ENCODE measurements at places on chromosomes 5 and 9.

GRCh38 chr9:121651295-121652020 lies at the start of gene DAB2IP:
TSS of gene DAB2IP (plus strand) at chr9:121651634. CDS start at chr9:121651776, 142 bp downstream.
- peak; percentile 8 for DNase-seq

DNA sequence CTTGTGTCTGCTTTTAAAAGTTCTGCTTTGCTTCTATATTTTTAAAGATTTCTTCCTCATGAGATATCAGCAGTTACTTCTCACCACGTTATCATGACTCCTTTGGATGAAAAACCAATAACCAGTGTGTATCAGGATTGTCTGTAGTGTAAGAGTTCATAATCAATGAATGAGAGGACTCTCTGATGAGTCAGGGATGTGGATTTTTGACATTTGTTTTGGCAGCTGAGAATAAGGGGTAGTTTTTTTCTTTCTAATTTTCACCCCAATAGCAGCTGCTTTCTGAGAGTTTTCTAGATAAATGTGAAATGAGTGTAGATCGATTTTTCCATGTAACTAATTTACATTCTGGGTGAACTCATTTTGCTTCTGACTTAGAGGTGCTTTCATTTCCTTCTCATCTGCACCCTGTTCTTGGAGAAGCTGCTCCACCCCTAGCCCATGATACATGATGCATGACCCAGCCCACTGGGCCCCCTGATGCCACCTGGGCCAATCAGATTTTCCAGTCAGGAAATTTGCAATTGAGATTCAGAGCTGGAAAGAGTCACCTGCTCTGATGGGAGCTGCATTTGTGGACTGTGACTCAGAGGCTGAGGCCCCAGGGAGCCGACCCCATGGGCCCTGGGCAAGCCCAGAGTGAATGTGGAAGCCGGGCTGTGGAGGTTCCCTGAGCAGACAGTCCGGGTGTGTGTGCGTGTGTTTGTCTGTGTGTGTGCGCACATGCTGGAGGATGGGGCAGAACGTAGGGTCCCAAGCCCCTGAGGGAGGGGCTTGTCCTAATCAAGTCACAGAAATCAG lies 159.3 kb downstream of the RGS3 start:
- peak; percentile 56 for DNase-seq

GRCh38 chr9:107090218-107090617 lies 192.9 kb upstream of the RAD23B start:
- DNase-seq: no peak

DNA sequence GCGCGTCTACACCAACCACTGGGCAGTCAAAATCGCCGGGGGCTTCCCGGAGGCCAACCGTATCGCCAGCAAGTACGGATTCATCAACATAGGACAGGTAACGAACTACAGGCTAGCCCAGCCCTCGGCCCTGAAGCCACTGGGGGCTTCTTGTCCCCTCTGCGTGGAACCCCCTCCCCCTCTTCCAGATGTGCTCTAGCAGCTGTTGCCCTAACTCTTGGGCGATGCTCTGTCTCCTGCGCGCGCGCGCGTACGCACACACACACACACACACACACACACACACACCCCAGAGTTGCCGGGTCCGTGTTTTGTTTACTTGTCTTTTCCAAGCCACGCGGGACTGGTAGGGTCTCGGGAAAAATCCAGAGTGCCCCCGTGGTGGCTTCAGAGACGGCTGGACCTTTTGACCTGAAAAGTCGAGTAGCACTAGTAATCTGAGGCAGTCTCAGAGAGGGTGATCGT lies 836 bp downstream of the PCSK5 start:
- no peak for DNase-seq

- peak; percentile 31 for DNase-seq
These were observed 5.9 kb upstream of the SLC22A5 start for GRCh38 chr5:132363431-132364112.

DNA sequence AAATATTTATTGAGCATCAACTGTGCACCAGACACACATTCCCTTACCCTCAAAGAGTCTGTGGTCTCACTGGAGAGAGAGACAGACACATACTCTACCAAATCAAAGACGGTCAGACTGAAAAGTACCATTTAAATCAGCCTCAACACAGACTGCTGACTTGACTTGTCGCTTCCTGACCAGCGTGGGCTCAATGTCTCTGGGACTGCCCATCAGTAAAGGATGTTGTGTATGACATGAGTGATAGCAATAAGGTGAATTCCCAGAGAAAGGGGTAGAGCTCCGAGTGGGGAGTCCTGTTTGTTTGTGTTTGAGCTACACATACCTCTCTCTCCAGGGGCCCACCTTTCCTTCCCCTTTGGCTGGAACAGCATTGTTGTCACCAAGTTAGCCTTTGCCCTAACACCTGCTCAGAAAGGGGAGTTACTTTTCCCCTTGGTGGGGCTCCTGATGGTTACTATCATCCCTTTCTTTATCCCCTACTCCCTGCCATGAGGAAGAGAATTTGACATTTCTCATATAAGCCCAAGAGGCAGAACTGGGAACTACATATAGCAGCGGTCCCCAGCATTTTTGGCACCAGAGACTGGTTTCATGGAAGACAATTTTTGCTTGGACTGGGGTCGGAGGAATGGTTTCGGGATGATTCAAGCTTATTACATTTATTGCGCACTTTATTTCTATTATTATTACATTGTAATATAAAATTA lies 33.9 kb downstream of the NR4A3 start:
- no peak for DNase-seq

- DNase-seq: peak; percentile 53
These were observed 110.6 kb downstream of the SH3TC2 start for GRCh38 chr5:148952097-148952867.

GRCh38 chr5:23071682-23072081 lies 218.5 kb upstream of the CDH12 start:
- no peak for DNase-seq

DNA sequence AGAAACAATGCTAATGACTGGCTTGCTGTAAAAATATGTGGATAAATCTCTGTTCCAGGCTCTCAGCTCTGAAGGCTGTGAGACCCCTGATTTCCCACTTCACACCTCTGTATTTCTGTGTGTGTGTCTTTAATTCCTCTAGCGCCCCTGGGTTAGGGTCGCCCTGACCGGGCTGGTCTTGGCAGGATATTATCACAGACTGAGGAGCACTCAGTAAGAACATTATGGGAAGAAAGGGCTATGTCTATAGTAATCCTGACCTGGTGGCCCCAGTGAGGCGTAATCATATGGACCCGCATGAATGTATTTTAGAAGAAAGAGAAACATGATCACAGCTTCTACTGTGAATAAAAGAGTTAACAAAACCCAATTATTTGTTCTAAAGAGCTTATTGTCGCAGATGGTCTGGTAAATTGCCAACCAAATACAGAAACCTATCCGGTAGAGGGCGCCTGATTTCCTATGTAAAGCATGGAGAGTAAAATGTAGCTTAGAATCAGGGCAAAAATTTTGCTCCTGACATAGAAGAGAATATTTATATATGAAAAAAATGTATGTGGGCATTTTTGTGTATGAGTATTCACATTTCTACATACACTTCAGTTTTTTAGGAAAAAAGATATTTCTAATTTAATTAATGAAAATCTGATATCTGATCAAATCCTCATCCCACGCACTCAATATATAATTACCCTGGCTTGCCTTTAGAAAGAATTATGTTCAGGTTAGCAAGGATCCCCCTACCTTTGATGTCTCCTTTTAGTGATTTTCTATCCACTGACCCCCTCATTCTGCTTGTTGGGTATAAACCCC lies 5.8 kb upstream of the IFNA1 start:
- peak; percentile 78 for DNase-seq

DNA sequence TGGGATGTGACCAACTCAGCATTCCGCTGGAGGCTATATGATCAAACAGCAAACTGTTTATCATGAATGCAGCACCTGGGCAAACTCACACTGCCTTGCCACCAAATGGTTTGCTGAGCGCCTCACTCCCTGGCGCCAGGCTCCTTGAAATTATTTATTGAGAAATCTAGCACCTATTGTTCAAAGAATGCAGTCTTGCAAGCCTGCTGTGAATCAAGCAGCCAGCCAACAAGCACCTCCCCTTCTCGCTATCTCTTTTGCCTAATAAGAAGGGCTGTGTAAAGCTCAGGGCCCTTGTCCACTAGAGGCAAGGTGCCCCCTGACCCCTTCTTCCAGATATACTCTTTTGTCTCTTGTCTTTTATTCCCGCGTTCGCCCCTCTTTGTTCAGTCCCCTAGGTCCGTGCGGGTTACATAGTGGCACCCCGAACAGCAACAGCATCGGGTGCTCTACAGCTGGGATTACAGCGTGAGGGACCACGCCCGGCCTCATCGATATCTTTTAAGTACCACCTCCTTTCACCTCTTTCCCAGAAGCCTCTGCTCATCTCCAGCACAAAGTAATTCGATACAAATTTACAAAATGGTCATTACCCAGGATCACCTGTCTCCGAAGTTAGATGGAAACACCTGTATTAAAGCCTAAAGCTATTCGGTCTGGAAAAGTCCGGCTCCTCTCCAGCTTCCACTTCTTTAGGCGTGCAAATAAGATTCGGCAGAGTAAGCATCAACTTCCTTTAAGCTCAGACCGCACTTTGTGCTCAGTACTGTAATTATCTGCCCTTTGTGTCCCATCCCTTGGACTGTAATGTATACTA lies 896 bp downstream of the RIGI start:
- peak; percentile 46 for DNase-seq

DNA sequence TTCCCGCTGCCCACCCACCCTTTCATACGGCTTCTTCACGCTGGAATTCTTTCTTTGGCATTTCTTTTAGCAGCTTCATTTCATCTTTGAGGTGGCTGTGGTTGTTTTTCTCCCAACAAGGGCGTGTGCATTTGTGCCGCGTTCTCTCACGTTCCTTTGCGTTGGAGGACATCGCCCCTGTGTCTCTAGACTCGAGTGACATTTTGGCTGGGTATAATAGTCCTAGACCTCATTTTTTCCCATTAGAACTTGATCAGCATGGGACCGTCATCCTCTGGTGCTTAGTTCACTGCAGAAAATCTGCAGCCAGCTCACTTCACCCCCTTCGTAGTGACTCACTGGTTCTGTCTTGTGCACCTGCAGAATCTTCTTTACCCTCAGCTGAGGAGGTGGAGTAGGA lies 29.5 kb downstream of the KCNT1 start:
- DNase-seq: no peak

DNA sequence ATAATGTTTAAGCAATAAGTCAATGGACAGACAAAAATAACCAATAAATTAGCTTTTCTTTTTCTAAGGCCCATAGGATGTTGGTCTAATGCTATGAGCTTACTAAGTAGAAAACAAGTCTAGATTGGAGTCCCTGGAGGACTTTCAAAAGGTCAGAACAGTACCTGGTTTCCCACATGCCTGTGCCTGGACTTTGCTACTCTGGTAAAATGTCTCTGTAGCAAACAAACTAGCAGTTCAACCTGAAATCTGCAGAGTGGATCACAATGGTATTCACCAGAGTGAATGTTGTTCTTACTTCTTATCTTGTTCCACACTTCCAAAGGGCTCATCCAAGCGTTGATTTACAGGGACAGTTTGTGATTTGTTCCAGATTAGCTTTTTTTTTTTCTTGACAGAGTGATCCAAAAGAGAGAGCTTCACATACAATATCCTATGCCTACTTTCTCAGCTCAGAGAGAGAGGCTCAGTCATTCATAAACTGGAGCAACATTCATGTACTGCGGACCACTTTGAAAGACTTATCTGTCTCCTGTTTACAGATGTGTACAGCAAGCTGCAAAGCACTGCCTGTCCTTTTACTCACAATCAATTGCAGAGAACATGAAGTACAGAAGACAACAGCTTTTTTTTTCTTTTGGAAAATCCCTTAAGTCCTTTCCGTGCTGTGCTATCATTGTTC lies 466.1 kb downstream of the SPATA31D1 start:
- DNase-seq: no peak

GRCh38 chr9:105890046-105890822 lies 195.9 kb downstream of the TMEM38B start:
- no peak for DNase-seq

DNA sequence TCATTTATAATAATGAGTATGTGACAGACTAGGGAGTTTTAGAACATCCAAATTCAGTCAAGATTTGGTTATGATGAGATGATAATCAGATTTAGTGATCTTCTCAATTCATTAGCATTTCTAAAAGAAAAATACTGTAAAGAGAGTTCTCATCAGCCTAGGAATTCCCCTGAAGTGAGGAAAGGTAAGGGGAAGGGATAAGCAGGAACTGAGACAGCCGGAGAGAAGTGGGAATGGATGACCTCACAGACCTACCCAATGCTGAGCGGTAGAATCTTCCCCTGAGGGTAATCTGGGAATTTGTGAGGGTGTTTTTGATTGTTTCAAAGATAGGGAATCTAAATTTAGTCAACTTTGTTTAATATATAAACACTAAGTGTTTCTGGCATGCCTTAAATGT lies 16.7 kb upstream of the GPBP1 start:
- DNase-seq: peak; percentile 51

DNA sequence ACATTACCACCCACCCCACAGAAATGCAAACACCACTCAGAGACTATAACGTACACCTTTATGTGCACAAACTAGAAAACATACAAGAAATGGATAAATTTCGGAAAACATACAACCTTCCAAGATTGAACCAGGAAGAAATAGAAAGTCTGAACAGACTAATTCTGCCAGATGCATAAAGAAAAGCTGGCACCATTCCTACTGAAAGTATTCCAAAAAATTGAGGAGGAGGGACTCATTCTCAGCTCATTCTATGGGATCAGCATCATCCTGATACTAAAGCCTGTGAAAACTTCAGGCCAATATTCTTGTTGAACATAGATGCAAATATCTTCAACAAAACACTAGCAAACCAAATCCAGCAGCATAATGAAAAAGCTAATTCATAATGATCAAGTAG lies 115.1 kb upstream of the CD180 start:
- no peak for DNase-seq

GRCh38 chr9:136714096-136714892 lies 1.9 kb downstream of the DIPK1B start:
- DNase-seq: no peak

DNA sequence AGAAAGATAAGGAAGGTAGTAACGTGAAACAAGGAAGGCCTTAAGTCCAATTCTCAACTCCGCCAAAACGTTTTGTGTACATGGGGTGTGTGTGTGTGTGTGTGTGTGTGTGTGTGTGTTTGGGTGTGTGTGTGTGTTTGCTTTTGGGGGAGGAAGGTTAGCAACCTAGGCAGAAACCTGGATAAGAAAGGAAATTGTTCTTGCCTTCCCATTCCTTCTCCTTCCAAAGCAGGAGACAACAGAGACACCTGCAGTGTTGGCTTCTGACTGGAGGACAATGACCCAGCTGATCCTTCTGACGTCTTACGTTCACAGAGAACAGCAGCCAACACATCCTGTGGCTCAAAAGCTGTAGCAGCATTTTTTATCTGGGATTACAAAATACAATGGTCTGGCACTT lies 4.1 kb upstream of the CCNG1 start:
- no peak for DNase-seq
